ENCODE measurements at places on chromosomes 11 and 22.

DNA sequence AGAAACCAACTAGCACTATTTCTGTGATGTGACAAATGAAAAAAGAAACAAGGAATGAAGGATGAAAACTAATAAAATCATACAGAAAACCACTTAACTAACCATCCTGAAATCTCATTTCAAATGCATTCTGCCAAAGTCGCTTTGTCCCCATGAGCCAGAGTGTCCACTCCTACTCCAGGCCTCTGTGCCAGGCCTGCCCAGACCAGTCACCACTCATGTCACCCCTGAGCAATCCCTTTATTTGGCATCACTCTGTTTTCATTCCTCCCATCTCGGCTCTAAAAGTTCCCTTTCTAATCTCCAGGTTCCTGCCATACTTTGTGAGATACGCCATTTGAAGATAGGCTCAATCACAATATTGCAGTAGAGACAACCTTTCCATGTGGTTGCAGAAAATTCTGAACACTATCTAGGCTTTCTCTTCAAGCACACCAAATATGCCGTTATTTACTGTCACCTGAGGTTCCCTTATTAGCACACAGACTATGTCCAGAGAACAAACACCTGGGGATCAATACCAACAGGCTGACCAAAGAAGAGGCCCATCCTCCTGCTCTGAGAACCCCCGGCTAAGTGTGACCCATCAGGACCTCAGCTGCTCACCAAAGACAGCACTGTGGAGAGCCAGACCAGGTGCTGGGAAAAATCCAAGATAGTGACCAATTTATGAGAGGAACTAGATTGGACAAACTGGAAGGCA, 202.4 kb downstream of the LARGE1 start:
- no peak for DNase-seq

- no peak for DNase-seq
Measured at GRCh38 chr11:114291381-114291780, 4.8 kb upstream of the NNMT start.

DNA sequence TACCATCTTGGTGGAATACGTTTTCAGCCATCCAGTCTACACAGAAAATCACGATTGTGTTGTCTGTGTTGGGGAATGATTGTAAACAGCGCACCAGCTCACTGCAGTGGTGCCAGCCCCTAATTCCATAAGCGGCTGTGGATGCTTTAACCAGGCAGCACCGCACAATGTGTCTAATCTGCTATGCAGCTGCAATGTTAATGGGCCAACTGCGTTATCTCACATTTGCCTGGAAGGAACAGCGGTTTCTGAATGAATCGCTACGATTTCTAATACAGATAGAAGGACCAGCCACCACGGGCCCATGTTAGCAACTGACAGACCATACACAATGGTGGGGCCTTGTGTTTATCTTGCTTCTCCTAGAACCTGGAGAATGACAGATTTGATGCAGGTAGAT, 384.5 kb upstream of the KIRREL3 start:
- no peak for DNase-seq

GRCh38 chr11:62770778-62771143, 435 bp upstream of the TAF6L start:
- no peak for DNase-seq

DNA sequence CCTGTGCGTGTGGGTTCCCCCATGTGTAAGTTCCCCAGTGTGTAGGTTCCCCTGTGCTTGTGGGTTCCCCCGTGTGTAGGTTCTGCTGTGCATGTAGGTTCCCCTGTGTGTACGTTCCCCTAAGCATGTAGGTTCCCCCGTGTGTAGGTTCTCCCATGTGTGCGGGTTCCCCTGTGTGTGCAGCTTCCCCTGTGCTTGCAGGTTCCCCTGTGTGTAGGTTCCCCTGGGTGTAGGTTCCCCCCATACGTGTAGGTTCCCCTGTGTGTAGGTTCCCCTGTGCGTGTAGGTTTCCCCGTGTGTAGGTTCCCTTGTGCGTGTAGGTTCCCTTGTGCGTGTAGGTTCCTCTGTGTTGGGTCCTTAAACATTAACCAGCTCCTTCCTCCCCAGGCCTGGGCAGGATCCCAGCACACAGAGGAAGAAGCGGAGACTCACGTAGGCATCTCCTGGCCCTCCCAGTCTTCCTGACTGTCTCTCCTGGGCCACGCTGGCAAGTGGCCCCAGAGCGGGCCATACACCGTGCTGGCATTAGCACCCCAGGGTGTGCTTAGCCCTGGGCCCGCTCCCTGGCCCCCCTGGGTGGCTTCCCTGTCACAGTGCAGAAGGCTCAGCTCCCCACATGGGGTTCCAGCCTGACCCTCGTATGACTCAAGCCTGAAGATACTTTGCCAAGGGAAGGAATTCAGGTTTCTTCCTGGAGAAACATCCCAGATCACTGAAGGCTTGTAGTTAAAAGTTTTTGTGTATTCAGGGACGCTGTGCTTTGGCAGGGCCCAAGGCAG, 2.8 kb upstream of the GRAMD4 start:
- DNase-seq, result no peak

DNA sequence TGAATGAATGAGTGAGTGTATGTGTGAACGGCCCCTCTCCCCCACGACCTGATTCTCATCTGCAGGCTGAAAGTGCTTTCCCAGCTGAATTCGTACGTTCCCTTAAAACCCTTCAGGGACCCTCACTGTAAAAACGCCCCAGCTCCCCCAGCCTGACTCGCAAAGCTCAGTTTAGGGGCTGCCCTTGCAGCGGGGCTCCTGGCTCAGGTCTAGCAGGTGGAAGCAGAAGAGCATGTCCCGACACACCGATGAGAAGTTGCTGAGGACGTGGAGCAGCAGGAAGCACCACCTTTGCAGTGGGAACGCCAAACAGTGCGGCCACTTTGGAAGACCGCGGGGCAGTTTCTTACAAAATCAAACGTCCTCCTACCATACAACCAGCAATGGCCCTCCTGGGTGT, 3.6 kb upstream of the MRPL23 start:
- DNase-seq, result no peak
